ENCODE measurements at places on chromosomes 11 and 22.
A peak's percentile ranks its signal among the peaks of the same experiment; 100 is the strongest.

GRCh38 chr11:103862094-103862801 is 174.2 kb upstream of the DDI1 start:
- no peak for DNase-seq

- no peak for DNase-seq
Observed at GRCh38 chr11:120375076-120375475, 38.9 kb downstream of the ARHGEF12 start.

DNA sequence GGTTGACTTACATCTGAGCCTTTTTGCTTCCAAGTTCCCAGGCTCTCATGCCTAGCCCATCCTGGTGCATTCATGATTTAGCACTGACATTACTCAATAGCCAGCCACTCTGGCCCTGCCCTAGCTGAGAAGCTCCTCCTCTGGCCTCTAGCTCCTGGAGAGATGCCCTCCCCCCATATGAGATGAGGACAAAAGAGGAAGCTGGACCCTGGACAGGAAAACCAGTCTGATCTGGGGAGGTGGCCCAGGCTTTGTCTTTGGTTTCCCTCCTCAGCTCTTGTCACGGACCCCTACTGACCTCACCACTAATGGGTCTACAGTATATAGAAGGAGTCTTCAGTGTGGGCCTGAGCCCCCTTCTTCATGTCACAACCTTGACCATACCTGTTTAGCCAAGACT is 3.0 kb downstream of the RHOG start:
- DNase-seq, result no peak

GRCh38 chr11:120420572-120420971 is 84.4 kb downstream of the ARHGEF12 start:
- no peak for DNase-seq

GRCh38 chr11:125968354-125968753 is 22.5 kb downstream of the VSIG10L2 start:
- no peak for DNase-seq

DNA sequence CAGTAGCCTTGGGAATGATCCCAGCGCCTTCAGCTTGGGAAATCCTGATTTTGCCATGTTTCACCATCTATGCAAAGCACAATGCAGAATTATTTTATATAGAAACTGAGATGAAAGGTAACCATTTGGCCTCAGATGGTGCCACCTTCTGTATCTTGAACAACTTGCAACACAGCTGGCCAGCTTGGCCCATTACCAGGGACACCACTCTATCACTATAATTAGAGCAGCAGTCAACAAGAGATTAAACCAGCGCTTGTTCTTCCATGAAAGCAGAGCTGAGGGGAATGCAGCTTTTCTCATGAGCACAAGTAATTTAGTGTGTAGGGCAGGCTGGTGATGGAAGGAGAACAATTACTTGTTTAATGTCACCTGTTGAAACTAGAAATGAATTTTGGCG is 6.7 kb upstream of the ZDHHC13 start:
- DNase-seq, result peak; percentile 61

DNA sequence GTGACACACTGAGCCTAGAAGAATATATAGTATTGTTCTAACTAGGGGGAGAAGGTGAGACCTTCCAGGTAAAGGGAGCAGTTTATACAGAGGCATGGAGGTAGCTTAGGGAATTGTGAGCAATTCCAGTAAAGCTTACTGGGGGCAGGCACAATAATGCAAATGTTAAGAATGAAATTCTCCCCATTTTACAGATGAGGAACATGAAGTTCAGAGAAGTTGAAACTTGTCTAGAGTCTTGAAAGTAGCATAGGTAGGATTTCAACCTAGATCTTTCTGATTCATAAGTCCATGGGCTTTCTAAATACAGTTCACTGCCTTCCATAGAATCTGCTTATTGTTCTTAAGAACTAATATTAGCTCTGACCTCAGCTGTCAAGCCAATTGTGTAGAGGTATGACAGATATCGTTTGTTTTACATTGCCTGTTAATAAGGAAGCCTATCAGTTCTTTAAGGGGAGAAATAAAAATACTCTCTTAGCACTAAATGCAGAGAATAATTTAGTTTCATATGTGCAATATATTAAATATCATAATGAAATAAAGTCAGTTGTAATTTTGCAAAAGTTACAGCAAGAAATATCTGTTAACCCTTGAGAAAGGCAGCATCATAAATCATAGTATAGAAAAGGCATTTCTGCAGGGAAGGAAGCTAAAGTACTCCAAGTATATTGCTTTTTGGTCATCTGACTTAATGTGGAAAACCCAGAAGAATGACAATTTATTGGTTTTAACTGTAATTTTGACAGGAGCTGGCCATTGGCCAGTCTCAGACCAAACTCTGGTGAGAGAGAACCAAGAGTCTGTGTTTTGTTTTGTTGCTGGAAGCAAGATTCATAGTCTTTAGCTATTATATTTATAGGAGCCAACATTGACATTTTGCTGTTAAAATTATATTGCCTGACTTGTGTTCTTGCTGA is 181.8 kb downstream of the UVRAG start:
- no peak for DNase-seq

- DNase-seq, result no peak
Observed at GRCh38 chr22:30421695-30422480, 3.7 kb upstream of the MTFP1 start.

DNA sequence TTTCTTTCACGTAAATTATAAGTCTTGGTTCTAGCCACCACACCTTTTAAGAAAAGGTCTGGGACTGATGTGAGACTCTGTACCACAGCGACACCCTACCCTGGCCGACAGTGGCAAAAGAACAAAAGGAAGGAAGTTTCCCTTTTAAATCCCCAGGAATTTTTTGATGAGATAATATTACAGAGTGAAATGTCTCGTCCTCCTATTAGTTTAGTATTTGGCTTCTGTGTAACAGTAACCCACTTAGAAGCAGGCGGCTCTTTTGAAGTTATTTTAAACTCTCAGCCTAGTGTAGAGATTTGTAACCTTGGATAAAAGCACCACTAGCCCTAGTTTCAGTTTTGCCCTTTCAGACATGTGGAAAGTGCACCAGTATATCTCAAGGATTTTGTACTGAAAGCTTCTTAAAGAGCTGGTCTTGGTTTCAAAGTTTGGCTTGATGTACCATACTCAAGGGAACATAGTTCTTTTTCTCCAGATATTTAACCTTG is 84.1 kb downstream of the C22orf31 start:
- DNase-seq, result no peak

DNA sequence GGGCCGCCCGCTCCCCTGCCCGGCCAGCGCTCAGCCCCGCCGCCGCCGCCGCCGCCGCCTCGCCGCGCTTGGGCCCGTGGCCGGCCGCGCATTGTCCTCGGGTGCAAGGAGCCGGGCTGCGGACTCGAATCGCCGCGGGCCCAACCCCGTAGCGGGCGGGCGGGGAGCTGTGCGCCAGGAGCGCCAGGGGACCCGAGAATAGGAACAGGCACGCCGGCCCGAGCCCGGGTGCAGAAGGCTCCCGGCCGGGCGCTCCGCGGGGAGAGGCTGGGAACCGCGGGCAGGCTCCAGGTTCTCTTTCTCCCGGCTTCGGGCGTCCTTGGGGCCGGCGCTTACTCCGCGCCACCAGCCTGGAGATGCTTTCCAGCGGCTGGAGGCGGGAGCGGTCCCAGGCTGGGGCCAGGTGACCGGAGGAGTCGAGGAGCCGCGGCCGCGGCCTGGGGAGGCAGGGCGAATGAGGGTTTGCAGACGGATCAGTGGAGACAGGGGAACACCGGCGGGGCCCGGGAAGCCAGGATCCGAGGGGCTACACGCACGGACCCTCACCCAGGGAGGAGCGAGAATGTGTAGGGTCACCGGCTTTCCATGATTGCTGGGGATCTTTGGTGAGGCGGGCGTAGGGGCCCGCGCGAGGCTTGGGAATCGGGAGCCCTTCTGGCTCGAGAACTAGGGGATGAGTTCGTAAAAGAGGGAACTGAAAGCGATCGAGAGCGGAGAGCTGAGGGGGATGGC is 726 bp downstream of the PKNOX2 start:
- no peak for DNase-seq

Measured in NCI-H1417 (cell line).